Stimulated activated CD4-positive, alpha-beta T cell treated with anti-CD3 and anti-CD28 coated beads, TNF-alpha, amount 100 ng/mL, for 48 hours (primary cell): ENCODE measurements at places on chromosomes 7 and 10.

DNA sequence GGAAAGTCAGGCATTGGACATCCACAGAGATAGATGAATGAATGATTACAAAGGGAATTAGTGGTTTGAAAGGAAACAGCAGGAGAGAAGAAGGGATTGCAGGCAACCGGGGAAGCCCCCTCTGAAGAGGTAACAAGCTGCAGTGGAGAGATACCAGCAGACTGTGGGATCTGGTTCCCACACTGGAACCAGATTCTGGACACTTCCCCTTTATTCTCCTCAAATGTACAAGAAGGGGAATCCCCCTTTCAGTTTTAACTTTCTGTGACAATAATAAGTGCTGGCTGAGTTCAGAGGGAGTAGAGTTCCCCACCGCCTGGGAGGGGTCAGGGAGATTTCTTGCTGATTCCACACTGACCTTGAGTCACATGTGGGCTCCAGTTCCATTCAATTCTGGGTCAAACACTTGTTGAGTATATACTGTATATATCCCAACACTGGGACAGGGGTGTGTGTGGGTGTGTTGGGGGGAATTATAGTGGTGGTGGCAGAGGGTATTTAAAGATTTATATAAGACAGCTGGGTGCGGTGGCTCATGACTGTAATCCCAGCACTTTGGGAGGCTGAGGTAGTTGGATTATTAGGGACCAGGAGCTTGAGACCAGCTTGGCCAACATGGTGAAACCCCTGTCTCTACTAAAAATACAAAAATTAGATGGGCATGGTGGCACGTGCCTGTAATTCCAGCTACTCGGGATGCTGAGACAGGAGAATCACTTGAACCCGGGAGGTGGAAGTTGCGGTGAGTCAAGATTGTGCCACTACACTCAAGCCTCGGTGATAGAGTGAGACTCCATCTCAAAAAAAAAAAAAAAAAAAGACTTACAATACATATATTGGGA is 16.5 kb upstream of the DDIT4 start:
- DNase-seq: no peak

GRCh38 chr7:110442381-110442837 is 648.5 kb upstream of the LRRN3 start:
- DNase-seq: no peak

DNA sequence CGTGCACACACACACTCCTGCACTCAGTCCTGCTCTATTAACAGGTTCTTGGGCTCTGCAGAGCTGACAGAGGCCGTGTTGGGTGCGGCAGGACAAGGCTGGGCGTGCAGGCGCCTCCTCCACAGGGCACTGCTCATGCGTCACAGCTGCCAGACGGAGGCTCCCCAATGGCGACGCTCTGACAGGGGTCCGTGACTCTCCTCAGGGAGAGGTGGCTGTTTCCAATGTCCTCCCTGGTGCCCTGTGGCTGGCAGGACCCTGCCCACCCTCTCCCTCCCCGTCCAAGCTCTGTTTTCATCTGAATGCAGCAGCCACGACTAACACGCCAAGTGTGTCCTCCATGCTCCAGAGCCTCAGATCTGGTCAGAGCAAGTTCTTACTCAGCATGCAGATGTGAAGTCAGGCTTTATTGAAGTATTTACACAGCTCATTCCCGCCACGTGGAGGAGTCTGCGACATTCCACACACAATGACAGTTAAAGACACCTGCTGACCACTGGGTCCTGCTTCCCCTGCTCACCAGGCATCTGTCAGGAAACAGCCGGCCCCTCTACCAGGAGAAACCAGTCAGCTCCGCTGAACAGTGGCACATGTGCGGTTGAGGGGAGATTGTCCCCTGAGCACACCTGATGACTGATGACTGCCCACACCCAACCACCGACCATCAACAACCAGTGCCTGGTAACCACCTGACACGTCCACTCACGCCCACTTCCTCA is 116.7 kb downstream of the VIPR2 start:
- DNase-seq: no peak

DNA sequence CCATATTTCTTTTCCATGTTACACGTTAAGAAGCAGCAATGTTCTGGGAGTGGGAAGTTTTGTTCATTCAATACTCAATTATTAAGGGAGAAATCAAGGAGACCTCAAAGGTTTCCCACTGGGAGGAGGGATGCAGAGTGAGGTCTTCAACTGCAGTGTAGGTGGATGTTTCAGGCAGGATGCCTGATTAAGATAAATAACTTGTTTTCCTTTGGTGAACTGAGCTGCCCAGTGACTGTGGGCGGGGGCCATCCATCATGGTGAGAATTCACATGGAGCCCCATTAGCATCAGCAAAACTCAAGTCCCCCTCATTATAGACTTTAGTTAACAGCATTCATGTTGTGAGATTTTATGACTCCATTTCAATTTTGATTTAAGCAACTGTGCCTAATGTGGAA is 121.1 kb downstream of the PLPP4 start:
- no peak for DNase-seq

- no peak for DNase-seq
Measured at GRCh38 chr10:93267521-93267920, 193.8 kb downstream of the CYP26A1 start.

DNA sequence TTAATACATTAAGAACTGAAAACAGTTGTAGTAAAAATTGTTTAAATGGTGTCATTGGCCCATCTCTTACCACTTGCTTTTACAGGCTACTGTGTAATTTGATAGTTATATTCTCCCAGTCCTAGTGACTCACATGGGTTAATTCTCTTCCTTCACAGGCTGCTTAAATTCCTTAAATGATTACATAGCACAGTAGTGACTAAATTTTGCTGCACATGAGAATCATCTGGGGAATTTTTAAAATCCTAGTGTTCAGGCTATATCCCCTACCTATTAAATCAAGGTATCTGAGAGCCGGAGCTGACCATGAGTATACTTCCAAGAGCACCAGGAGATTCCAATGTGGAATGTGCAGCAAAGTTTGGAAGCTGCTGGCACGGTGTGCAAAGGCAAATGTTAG is 45.3 kb upstream of the ZNF800 start:
- DNase-seq: no peak

DNA sequence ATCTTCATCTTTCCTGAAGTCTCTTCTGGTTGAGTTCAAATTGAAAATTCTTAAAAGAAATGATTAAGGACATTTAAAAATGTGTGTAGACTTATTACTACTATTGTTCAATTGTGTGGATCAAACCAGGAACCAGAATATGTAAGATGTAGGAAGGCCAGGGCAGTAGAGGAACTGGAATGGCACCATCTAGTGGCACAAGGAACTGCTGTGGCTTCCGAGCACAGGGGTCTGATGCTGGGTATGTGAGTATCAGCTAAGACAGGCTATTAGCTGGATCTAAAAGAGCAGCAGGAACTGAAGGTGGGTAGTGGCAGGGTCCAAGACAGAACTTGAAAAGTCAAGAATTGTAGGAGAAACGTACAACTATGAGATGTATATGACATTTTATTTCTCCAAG is 247.3 kb downstream of the SEMA3A start:
- DNase-seq: no peak

DNA sequence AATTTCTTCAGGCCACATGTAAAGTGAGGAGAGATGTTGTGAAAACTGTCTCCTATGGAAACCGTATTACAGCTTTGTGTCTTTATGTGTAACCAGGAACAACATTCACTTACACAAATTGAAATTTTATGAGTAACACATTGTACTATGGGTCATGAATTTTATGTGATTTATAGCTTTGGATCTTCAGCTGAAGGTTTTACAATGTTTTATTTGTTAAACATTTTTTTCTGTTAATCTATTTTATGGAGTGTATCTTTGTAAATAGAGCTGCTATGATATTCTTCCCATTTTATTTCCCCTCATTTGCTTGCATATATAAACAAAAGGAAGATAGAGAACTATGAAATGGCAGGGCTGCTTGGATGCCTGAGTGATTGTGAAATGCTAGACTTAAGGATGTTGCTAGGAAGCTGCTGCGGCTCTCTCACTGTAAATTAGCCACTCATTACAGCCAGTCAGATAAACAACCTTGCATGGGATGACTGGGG is 104.5 kb upstream of the PCLO start:
- no peak for DNase-seq

- DNase-seq: no peak
Measured at GRCh38 chr7:123935436-123936381, 10.7 kb downstream of the SPAM1 start.

DNA sequence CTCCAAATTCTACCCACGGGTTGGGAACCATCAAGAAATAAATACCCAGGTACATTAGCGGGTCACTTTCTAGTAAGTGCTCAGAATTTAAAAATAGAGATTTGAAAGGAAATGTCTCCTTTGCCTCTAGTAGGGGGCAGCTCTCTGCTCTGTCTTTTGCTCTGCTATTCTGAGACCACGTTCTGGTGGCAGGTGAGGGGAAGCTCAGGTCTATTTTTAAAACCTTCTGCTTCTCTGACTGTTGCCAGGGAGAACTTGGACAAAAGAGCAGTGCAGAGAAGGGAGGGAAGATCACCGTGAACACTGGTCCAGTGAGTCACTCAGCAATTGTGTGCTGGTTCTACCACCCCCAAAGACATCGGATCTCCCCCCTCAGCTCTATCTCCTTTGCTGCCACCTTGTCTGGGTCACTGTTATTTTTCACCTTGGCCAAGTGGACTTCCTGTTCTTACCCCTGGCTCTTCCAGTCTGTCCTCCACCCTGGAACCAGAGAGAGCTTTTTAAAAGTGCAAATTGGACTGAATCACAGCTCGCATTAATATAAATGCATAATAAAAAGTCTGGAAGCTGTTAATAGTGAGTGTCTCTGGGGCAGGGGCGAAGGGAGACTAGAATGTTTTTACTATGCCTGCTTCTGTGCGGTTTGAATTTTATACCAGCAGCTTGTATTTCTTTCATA is 72.4 kb upstream of the LOXL4 start:
- no peak for DNase-seq

DNA sequence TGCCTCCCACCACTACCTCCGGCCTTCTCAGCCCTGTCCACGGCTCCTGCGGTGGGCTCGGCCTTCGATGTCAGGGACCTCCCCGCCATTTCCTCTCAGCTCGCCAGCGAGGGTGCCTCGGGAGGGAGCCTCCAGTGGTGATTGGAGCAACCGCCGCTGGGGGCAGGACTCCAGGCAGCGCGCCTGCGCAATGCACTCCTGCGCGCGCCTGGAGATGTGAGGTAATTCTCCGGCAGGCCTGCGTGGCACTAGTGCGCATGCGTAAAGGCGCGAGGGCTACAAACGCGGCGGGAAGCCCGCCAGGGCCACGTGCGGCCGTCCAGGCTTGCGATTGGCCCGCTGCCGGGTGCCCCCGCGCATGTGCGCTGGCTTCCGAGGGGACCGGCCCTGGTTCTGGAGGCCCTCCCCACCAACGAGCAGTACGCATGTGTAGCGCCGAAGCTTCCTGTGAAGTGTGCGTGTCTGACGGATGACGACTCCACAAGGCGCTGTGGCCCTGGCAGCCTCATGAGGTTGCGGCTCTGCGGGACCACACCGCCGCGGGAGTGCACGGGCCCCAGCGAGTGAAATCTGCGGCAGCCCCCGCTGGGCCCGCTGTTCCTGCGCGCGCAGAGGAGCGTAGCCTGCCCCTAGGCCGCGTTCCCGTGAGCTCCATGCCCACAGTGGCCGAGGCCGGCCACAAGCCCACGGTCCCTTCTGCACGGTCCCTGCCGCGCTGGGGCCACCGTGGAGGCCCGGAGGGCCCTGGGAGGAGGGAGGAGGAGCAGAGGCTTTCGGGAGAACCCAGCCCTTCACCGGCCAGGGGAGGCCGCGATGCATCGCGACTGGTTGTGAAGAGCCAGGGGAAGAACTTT is at the start of gene SYCE1:
Gene SYCE1, minus strand, starts transcription at position 143 of the 854 bp plus-strand sequence. Its CDS starts 54 bp downstream, at position 89.
- peak; percentile 8 for DNase-seq

GRCh38 chr10:22690614-22691431 is 23.6 kb downstream of the PIP4K2A start:
- no peak for DNase-seq

- DNase-seq: no peak
Measured at GRCh38 chr7:67984326-67984725, 987.7 kb downstream of the TYW1 start.

DNA sequence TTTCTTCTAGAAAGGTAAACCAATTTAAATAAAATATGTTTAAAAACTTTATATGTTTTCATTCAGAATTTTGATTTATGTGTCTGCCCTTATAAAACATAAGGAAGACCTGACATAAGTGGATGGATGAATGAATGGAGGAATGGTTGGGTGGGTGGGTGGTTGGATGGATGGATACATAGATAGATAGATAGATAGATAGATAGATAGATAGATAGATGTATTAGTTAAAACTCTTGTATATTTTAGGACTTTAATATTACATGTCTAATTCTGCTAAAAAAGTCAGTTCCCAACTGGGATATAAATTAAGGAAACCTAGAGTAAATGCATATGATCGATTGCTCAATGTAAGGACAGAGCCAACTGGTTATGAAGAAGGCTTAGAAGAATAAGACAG is 156.3 kb upstream of the WNT16 start:
- DNase-seq: no peak

DNA sequence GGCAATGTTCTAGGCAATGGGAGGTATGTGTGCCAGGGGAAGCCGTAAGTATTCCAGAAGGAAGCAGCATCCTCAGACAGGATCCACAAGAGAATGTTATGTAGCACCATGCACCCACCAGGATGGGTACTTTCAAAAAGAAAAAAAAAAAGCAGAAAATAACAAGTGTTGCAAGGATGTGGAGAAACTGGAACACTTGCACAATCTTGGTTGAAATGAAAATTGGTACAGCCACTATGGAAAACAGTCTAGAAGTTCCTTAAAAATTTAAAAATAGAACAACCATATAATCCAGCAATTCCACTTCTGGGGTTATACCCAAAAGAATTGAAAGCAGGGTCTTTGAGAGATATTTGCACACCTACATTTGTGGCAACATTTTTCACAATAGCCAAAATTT is 20.2 kb downstream of the C10orf71 start:
- DNase-seq: no peak

DNA sequence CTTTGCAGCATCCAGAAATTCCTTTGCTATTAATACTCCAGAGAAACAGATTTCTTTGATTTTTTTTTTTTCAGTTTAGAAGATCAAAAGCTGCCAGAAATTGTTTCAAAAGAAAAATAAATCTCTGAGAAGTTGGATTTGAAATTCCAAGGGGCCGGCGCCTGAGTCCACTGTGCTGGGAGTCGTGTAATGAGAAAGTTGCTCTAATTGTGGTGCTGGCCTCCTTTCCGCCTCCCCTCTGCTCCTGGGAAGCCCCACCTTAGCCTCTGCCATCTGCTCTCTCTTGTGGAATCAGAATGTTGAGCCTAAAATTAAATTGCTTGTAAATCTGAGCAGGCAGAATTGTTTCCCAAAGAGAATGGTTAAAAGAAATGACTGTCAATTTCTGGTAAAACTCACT is 93.3 kb downstream of the EMX2 start:
- no peak for DNase-seq
